ENCODE measurements at places on chromosomes 16 and 17. TPM values are rescaled to one million over a fixed set of nuclear protein-coding genes. Genes with fewer than 3 reads are reported as not detected.

The KRTAP4-3 gene
- not detected for total RNA-seq

The TMEM238L gene
- total RNA-seq, result not detected

The CCL16 gene
- total RNA-seq, result not detected

The RGS11 gene
- total RNA-seq, result 10.2 TPM

The YPEL2 gene
- total RNA-seq, result 1.1 TPM

The SLFN11 gene
- 45.0 TPM for total RNA-seq

The KIF2B gene
- not detected for total RNA-seq

The SETD1A gene
- 38.7 TPM for total RNA-seq

The OTOP3 gene
- total RNA-seq, result not detected

The MYH1 gene
- total RNA-seq, result not detected

The AIPL1 gene
- total RNA-seq, result not detected

The TMIGD1 gene
- not detected for total RNA-seq

The RPRML gene
- total RNA-seq, result 0.54 TPM

The FGF11 gene
- total RNA-seq, result 4.4 TPM

The EPOP gene
- 19.9 TPM for total RNA-seq

The ECI1 gene
- total RNA-seq, result 117 TPM

The CCL23 gene
- not detected for total RNA-seq

The ESRP2 gene
- 27.0 TPM for total RNA-seq

The LUC7L gene
- total RNA-seq, result 75.3 TPM

The NPIPB6 gene
- 1.3 TPM for total RNA-seq

The GLIS2 gene
- total RNA-seq, result 87.3 TPM

The MT1X gene
- total RNA-seq, result 25.9 TPM

The PRSS21 gene
- total RNA-seq, result not detected

The NACA2 gene
- not detected for total RNA-seq

The SCGB1C2 gene
- total RNA-seq, result not detected

The KRTAP3-1 gene
- total RNA-seq, result not detected

The SLC35G6 gene
- total RNA-seq, result not detected

The B4GALNT2 gene
- total RNA-seq, result not detected

The DNAAF8 gene
- total RNA-seq, result 2.3 TPM

The PPP1R27 gene
- not detected for total RNA-seq

The FKBP10 gene
- 190 TPM for total RNA-seq

The OR4D1 gene
- total RNA-seq, result 0.05 TPM

The HBM gene
- total RNA-seq, result not detected

The CDRT15L2 gene
- total RNA-seq, result not detected

The USP43 gene
- 7.3 TPM for total RNA-seq

The TMEM220 gene
- total RNA-seq, result 9.3 TPM

The SCARF1 gene
- total RNA-seq, result 6.6 TPM

The ASB16 gene
- total RNA-seq, result not detected

The TAC4 gene
- total RNA-seq, result not detected

The CACNG4 gene
- total RNA-seq, result 40.3 TPM
